ENCODE measurements at places on chromosomes 7 and 10. TPM values are rescaled to one million over a fixed set of nuclear protein-coding genes. Genes with fewer than 3 reads are reported as not detected.
A peak's percentile ranks its signal among the peaks of the same experiment; 100 is the strongest.

- no peak for DNase-seq
- H3K36me3 ChIP-seq: peaks cover 95% of the 10 kb centered on the region
- no peak overlapping the region for H3K4me3 ChIP-seq
- H3K27ac ChIP-seq: no peak overlapping the region
- H3K27me3 ChIP-seq: no peaks in the 10 kb centered on the region
Observed at GRCh38 chr7:45073031-45073785, 15.6 kb downstream of the NACAD start.

- H3K27ac ChIP-seq: no peak overlapping the region
- H3K36me3 ChIP-seq: no peaks in the 10 kb centered on the region
- H3K4me1 ChIP-seq: no peaks in the 10 kb centered on the region
- no peak for DNase-seq
Observed at GRCh38 chr10:77680811-77681210, 43.2 kb upstream of the KCNMA1 start.

The PROSER2 gene
- total RNA-seq: 1.1 TPM

The CFAP70 gene
- total RNA-seq: 2.9 TPM

The PDCD4 gene
- 222 TPM for total RNA-seq

GRCh38 chr10:26361971-26362370 is 76.2 kb upstream of the APBB1IP start:
- DNase-seq: no peak
- H3K36me3 ChIP-seq: no peaks in the 10 kb centered on the region
- H3K4me3 ChIP-seq: no peak overlapping the region
- no peaks in the 10 kb centered on the region for H3K27me3 ChIP-seq
- H3K27ac ChIP-seq: no peak overlapping the region

GRCh38 chr10:31299119-31299518 is 19.9 kb upstream of the ZEB1 start:
- no peaks in the 10 kb centered on the region for H3K27me3 ChIP-seq
- DNase-seq: peak; percentile 27
- H3K27ac ChIP-seq: no peak overlapping the region
- H3K36me3 ChIP-seq: no peaks in the 10 kb centered on the region

DNA sequence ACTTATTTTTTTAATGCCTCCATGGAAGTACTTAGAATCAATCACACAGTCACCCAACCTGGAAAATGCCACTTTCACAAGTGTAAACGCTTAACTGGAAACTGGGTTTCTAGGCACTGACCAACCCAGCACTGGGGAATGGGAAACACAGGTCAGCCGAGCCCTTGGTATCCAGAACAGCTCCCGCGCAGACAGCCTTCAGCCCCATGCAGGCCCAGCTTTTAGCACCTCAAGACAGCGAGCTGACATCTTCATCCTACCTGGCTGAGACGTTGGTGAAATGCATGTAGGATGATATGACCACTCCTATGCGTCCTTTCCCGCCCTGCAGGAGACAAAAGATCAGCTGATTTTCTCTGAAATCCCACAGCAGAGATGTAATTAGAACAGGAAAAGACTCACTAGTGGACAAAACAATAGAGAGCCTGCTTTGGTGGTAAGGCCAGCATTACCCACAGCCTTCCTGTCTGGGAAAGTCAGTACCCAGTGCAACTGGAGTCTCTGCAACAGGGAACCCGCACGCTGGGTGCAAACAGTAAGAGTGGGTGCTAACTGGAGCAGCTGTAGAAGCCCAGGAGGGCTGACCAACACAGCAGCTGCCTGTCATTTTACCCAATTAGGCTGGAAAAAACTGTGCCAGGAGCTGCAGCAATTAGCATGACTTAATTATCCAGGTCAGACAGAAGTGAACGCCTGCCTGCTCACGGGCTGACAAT is 153.7 kb downstream of the TNS3 start:
- no peak overlapping the region for H3K27ac ChIP-seq
- H3K4me3 ChIP-seq: no peak overlapping the region
- no peaks in the 10 kb centered on the region for H3K27me3 ChIP-seq
- H3K4me1 ChIP-seq: peaks cover 3% of the 10 kb centered on the region
- H3K36me3 ChIP-seq: no peaks in the 10 kb centered on the region

DNA sequence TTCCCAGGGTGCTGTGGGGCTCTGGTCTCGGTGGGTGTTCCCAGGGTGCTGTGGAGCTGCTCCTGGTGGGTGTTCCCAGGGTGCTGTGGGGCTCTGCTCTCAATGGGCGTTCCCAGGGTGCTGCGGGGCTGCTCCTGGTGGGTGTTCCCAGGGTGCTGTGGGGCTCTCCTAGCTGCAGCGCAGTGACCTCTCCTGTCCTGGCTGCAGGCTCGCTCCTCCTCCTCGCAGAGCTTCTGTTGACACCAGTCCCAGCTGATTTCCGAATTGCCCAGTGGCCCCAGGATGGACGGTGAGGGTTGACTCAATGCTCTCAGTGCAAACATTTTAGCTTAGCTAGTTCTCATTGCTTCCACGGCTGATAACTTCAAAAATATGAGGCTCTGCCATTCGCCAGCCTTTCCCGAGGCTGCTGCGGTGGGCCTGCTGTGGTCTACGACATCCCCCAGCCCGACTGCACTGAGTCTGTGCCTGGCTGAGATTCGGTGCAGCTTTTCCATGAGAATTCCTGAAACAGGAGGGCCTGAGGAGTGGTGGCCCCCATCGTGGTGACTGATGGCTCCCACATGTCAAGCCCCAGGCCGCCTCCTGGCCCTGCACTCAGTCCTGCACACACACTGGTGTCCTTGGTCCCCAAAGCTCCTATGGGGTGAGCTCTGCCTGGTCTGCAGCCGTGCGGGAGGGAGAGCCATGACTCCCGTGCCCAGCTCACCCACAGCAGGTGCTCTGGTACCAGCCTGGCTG is 58.3 kb upstream of the NKX6-2 start:
- H3K4me1 ChIP-seq: peaks cover 22% of the 10 kb centered on the region
- no peak overlapping the region for H3K27ac ChIP-seq
- H3K4me3 ChIP-seq: no peak overlapping the region

DNA sequence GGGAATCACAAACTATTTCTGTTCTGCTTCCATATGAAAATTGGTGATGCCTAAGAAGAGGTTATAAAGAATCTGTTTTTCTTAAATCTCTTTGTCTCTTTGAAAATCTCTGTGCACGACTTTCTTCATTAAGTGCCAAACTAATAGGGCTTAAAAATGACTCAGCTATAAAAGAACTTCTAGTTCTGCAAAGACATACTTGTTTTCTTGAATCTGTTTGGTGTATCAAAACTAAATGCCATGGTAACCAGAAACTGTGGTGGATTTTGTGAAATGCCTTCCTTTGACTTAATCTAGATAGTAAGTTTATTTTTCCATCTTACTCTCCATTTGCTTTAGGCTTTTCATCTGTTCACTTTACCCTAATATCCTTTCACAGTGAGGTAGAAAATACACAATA is 417.8 kb downstream of the PARD3 start:
- DNase-seq: no peak
- no peaks in the 10 kb centered on the region for H3K36me3 ChIP-seq
- H3K4me1 ChIP-seq: no peaks in the 10 kb centered on the region
- H3K4me3 ChIP-seq: no peak overlapping the region

GRCh38 chr10:120012566-120012965 is 120.0 kb downstream of the SEC23IP start:
- no peak overlapping the region for H3K27ac ChIP-seq
- no peak for DNase-seq
- H3K4me1 ChIP-seq: no peaks in the 10 kb centered on the region
- H3K36me3 ChIP-seq: no peaks in the 10 kb centered on the region

- no peak for DNase-seq
- H3K27ac ChIP-seq: no peak overlapping the region
- H3K27me3 ChIP-seq: no peaks in the 10 kb centered on the region
- H3K4me1 ChIP-seq: peaks cover 18% of the 10 kb centered on the region
- no peak overlapping the region for H3K4me3 ChIP-seq
Observed at GRCh38 chr10:7515439-7515838, 104.6 kb upstream of the SFMBT2 start.

The ABCA13 gene
- total RNA-seq: not detected

DNA sequence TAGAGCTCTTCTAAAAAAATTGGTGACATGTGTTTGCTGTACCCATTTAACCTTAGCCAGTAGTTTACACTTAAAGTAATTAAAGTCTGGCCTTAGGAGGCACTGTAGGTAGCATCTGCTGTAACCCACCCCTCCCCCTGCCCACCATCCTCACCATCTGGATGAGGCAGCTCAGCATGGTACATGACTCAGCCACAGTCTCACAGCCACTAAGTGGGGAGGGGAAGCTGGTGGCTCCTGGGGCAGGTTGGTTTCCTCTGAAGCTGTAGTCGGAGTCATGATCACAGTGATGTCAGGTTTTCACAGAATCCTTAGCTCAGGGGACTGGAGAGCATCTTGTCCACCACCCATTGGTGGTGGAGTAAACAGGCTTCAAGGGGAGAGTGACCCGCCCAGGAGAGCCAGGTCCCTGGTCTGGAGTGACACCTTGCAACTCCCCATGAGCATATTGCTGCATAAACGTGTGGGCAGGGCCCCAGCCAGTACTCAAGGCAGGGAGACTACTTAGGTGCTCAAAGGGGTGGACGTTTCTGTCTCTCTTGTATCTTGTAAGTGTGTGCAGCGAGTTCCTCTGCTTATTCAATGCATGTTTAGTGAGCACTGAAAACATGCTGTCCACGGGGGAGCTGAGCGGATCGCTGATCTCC is 125.9 kb downstream of the GRK5 start:
- H3K27me3 ChIP-seq: no peaks in the 10 kb centered on the region
- DNase-seq: no peak
- no peak overlapping the region for H3K27ac ChIP-seq

The BAIAP2L1 gene
- total RNA-seq: not detected

The HNRNPA2B1 gene
- 585 TPM for total RNA-seq

DNA sequence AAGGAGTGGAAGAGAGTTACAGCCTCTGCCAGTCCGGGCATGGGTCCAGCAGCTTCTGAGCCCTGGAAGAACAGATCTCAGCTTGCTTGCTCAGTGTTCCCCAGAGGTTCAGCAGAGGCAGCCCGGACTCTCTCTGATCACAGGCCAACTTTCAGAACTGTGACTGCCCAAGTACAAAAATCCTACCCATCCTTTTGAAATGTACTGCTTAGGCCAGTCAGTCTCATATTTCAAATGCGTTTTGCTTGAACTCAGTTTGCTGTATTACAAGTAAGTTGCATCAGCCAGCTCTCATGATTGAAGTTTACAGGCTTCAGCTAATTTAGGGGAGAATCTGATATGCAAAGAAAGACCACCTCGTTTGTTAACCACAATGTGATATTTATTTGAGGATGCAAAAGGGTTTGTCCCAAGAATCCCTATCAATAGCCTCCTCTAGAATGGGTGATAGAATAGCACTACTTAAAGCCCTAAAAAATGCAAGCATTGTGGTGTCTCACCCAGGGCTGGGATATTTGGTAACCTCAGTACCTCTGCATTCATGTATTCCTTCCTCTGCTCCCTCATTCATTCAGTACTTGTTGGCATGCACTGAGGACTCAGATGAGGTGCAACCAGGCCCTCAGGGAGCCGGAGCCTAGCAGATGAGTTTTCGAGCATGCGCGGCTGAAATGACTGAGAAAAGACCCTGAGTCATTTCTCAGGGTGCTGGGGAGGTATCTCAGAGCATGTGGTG is 7.0 kb downstream of the AIMP2 start:
- H3K27me3 ChIP-seq: no peaks in the 10 kb centered on the region
- no peak overlapping the region for H3K27ac ChIP-seq
- no peak overlapping the region for H3K4me3 ChIP-seq
- H3K36me3 ChIP-seq: peaks cover 37% of the 10 kb centered on the region

DNA sequence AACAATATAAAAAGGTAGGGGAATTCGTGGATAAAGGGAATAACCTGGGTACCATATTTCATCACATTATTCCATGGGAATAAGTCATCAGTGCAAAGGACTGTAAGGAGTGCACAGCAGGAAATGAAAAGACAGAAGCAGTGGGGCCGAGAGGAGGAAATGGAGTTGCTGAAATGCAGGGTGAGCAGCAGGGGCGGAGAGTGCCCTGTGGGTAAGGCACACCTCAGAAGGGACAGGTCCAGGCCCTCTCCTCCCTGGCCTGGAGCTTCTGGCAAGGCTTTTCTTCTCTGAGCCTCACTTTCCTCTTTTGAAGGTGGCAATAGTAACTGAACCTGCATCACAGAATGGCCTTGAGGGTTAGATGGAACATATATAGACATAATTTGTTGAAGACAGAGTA is 26.2 kb downstream of the IKZF1 start:
- peaks cover 52% of the 10 kb centered on the region for H3K36me3 ChIP-seq
- H3K27ac ChIP-seq: peak overlapping the region; percentile 91
- H3K4me1 ChIP-seq: peaks cover 66% of the 10 kb centered on the region
- no peaks in the 10 kb centered on the region for H3K27me3 ChIP-seq

The FKBP6 gene
- not detected for total RNA-seq

The FANK1 gene
- total RNA-seq: not detected

DNA sequence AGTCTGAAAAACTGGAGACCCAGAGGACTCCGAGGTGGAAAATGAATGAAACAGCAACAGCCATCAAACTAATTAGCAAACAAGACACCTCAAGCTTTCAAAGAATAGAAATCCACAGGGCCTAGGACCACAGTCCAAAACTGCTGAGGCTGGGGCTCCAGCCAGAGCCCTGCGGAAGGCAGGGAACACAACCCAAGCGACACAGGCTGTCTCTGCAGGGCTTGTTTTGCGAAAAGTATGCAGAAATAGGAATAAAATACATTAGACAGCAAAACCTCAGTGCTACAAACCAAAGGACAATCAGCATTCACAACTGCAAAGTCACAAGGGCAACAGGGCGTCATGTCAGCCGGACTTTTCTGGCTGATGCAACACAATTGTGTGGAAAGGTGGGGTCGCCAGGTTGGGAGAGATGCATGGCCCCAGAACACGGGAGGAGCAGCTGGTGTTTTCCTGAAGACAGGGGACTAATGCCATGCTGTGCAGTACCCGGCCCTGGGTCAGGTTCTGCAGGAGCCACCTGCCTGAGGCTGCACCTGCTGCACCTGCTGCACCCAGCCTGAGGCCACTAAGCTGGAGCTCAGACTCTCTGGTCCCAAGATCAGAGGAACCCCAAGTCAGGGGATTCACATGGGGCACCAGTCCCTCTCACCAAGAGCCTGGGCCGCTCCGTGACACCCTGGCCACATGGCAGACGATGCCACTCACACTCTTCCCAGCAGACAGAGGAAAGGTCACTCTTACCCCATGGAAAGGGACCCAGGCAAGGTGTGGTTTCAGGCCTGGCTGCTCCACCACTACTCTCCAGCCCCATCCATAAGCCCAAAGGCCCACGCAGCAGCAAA is 74.2 kb downstream of the MAD1L1 start:
- no peak overlapping the region for H3K27ac ChIP-seq
- H3K4me1 ChIP-seq: no peaks in the 10 kb centered on the region

The RSBN1L gene
- 34.4 TPM for total RNA-seq

GRCh38 chr10:28593811-28594210 is 60.9 kb downstream of the WAC start:
- no peak overlapping the region for H3K27ac ChIP-seq
- H3K27me3 ChIP-seq: no peaks in the 10 kb centered on the region
- DNase-seq: no peak
- H3K4me1 ChIP-seq: peaks cover 5% of the 10 kb centered on the region
- H3K36me3 ChIP-seq: peaks cover 53% of the 10 kb centered on the region

The COL28A1 gene
- 0.28 TPM for total RNA-seq

DNA sequence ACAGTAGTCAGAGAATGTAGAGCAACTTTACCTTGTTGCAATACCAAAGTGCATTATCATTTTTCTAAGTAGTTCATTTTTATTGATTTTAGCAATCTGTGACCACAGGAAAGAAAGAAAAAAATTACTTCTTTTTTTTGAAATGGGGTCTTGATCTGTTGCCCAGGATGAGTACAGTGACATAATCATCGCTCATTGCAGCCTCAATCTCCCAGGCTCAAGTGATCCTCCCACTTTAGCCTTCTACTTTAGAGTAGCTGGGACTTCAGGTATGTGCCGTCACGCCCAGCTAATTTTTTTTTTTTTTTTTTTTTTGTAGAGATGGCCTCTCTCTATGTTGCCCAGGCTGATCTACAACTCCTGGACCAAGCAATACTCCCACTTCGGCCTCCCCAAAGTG is 11.4 kb upstream of the OAT start:
- H3K27ac ChIP-seq: no peak overlapping the region
- DNase-seq: no peak
